ENCODE measurements at places on chromosomes 12 and 14.

DNA sequence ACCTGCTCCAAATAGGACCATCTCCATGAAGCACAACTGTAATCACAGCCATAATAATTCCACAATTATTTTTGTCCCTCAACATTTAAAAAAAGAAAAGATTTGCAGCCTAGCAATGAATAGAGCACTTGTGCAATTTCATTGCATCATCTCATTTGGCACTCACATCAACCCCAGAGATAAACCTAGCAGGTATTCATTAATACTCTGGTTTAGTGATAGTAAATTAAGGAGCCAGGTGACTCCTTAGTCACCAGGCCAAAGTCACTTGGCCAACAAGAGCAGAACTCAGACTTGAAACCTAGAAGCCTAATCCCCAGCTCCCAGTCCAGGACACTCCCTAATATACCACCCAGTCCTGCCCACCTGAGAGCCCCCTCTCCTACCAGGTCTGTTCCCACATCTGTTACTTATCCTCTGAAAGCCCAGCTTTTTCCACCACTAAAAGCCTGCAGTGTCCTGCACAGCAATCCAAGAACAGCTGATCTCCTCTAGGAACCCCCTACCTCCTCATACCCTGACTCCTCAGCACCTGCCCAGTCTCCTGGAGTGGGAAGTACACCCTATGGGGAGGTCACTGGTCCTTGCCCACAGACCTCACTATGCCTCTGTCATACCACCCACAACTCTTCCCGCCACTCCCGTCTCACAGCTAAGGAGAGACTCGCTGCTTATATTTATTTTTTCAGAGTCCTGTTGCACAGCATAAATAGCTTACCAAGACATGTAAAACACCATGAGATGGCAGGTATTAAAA lies 22.1 kb downstream of the OR10P1 start:
- no peak for DNase-seq

DNA sequence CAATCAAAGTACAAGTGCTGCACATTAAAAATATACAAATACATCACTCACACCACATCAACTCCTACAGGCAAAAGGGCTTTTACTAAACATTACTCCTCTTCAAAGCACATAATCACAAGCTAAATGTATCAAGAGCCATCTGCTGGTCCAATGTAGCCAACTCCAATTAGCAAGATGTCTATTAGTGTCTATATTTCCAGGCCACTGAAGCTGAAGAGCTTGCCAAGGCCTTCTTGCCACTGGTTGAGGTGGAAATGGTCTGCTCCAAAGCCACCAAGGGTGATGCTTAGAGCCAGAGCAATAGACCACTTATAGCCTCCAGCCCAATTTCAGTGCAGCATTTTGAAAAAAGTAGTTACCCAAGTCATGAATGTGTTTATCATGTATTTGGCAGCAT lies 54.4 kb downstream of the RASSF9 start:
- DNase-seq: no peak

DNA sequence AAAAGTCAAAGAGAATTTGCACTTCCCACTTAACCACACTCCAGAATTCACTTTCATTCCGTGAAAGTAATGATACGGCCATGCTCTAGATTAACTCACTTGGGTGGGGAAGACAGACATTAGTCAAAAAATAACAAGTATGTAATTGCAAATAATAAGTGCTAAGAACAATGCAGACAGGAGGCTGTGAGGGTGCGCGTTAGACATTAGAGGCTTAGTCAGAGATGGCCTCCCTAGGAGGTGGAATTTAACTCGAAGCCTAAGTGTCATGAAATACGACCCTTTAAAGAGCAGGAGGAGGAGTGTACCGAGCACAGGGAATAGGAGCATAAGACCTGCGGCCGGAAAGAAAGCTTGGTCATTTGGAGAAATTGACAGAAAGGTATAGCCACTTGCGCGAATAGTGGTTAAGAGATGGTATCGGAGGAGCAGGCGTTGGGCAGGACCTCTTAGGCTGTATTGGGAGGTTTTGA lies 628 bp downstream of the SNRPF start:
- DNase-seq: no peak

DNA sequence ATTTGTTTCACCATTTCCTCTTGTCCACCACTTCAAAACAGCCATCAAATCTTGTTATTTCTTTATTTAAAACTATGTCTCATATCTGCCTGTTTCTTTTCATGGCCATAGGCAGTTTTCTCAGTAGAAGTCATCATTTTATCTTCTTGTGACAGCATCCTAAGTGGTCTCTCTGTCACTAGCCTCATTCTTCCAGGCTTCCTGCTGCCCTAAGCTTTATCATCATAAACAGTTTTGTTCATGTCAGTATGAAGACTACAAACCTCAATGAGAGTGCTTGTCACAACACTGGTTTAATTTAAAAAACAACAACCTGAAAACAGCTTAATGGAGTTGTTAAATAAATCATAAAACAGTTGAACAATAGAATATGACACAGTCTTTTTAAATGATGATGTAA lies 387.8 kb upstream of the RPL10L start:
- no peak for DNase-seq

- DNase-seq: no peak
These were observed 23.9 kb downstream of the GNG2 start for GRCh38 chr14:51884086-51884927.

DNA sequence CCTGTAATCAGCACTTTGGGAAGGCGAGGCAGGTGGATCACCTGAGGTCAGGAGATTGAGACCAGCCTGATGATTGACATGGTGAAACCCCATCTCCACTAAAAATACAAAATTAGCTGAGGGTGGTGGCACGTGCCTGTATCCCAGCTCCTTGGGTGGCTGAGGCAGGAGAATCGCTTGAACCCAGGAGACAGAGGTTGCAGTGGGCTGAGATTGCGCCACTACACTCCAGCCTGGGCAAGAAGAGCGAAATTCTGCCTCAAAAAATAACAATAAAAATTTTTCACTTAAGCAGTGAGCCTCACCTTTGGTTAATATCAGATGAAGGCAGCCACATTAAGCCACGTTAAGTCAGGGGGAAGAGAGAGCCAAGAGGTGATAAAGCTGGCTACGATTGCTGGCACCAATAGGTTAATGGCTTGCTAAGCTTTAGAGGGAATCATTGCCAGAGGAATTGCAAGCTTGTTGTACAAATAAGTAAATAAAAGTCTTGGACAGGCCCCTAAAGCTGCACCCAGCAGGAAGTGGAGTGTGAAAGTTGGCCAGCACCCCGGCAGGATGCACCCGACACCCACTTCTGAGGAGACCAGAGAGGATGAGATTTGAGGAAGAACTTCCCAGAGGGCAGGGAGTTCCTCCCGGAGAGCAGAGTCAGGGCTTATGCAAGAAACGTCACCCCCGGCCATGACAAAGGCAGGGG lies 41.3 kb upstream of the TESC start:
- no peak for DNase-seq

GRCh38 chr14:50116966-50117365 lies 594 bp upstream of the VCPKMT start:
- DNase-seq: no peak

DNA sequence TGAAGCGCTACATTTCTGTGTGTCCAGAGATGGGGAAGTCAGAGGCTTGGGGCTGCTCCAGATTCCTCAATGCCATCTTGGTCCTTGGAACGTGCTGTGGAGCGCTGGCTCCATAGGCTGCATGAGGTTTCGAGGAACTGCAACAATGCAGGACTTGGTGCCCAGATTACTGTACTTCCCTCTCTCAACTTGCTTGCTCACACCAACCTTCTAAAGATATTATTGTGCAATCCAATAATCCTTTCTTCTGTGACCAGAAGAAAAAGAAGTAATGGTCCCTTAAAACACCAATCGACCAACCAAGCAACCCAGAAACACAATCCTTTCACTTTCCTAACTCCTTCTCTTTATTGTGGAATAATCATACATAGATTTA lies 3.7 kb downstream of the PRICKLE1 start:
- no peak for DNase-seq

DNA sequence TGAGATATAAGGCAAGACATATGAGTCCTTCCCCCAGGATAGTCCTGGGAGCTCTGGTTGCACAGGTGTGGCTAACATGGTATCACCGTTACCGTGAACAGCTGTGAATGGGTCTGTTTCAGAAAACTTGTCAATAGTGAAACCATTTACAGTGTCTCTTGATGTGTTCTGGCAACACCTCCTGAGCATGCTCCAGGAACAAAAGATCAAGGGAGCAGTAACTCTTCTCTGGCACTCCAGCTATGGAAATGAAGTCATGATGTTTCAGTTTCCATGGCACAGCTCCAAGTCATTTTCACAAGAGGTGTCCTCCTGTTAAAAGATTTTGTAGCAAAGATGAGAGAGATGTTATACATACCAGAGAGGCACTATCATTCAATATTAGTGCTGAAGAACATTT lies 253.7 kb downstream of the SNAPC1 start:
- DNase-seq: peak; percentile 31

GRCh38 chr12:9773216-9773877 lies 12.6 kb upstream of the CD69 start:
- DNase-seq: no peak

- no peak for DNase-seq
These were observed 745 bp upstream of the ARHGDIB start for GRCh38 chr12:14962153-14962539.

DNA sequence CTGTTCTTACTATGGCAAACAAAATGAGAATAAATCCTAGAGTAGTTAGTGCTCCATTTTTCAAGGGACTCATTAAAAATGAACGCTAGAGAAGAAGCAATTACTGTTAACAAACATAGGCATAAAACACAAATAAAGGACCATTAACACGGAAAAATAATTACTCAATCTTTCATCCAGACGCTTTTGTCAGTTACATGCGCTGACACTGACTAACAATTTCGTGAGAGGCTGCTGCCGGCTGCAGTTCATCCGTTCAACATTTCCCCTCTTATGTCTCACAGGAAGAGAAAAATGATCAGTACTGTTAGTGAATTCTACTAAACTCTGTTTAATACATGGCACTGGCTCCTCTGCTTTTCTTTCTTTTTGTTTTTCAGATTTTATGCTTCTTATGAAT lies 472.7 kb upstream of the FLRT2 start:
- peak; percentile 23 for DNase-seq

- no peak for DNase-seq
These were observed 195.7 kb downstream of the RBM19 start for GRCh38 chr12:113770389-113770865.

DNA sequence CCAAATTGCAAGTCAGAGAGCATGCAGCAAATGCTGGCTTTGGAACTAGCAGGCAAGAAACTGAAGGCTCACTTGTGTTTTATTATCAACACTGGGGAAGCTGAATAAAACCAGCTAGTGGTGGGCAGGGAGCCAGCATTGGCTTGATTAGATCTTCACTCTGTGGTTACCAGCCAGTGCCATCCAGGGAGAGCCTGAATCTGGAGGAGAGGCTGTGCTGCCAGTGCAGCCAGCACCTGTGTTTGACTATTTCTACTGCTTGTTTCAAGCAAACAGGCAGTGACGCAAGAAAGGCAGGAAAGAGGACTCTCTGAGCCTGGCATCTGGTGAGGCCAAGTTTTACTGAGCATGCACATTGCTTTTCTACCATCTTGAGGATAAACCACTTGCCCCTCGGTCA lies 247.0 kb downstream of the PHLDA1 start:
- DNase-seq: no peak

- peak; percentile 63 for DNase-seq
These were observed 236.1 kb upstream of the PLEKHG7 start for GRCh38 chr12:92466391-92467305.

DNA sequence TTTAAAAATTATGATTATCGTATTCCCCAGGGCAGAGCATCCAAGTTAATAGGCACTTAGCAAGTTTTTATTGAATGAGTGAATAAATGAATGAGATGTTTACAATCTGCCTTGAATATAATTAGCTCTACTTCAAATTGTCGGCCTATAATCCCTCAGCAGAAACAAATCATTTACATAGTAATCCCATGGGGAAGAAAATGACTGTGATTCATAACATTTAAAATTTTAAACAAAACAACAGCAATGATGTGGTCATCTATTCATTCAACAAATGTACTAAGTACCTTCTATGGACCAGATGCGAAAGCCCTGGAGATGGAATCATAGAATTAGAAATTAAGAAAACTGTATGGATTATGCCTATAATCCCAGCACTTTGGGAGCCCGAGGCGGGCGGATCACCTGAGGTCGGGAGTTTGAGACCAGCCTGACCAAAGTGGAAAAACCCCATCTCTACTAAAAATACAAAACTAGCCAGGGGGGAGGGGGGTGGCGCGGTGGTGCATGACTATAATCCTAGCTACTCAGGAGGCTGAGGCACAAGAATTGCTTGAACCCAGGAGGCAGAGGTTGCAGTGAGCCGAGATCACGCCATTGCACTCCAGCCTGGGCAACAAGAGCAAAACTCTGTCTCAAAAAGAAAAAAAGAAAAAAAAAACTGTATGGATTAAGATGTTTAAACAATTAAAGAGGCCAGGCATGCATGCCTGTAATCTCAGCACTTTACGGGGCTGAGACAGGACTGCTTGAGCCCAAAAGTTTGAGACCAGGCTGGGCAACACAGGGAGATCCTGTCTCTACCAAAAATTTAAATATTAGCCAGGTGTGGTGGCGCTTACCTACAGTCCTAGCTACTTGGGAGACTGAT lies 17.7 kb upstream of the MDM2 start:
- DNase-seq: no peak

GRCh38 chr12:43288671-43289425 lies 263.2 kb downstream of the ADAMTS20 start:
- no peak for DNase-seq

- no peak for DNase-seq
These were observed 234.9 kb downstream of the SUDS3 start for GRCh38 chr12:118611295-118611694.

DNA sequence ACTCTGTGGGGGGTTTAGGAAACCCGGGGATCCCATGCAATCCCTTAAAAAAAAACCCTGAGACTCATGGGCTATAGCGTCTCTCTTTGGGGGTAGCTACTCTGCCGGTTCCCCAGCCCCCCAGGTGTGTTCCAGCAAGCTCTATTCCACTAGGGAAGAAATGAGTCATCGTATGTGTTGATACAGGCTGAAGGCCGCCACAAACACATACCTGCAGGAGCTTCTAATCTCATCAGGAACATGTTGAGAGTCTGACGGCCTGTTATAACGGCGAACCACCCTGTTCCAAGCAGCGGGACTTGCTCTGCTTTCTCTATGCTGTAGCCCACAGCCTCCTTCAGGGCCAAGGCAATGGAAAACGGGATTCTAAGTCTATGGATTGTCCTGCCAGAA lies 977 bp upstream of the KRT5 start:
- DNase-seq: no peak

DNA sequence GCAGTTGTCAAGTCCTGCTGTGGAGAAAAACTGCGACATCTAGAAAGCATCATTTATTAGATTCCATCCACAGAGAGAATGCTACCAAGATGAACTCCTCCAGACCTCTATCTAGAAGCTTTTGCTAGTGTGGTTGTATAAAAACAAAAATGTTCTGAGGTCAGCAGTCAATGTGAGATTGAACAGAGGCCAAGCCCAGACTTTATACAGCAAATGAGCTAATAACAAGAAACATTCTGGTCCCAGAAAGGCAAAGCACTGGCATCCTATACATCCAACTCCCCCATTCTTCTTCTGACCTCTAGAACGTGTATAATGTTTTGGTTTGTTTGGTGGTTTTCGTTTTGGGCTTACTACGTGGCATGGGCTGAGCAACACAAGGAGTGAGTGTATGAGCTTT lies 26.7 kb upstream of the RIN3 start:
- no peak for DNase-seq
